ENCODE measurements at places on chromosomes 3 and 15. TPM values are rescaled to one million over a fixed set of nuclear protein-coding genes. Genes with fewer than 3 reads are reported as not detected.

Gene FETUB
- total RNA-seq, result not detected

- no peak for DNase-seq
These were observed 46.3 kb downstream of the GYG1 start for GRCh38 chr3:149037684-149038083.

- peak; percentile 61 for DNase-seq
These were observed 85.5 kb upstream of the FGF12 start for GRCh38 chr3:192812743-192813383.

Gene GOLGA8O
- total RNA-seq, result 0.51 TPM

GRCh38 chr3:40267937-40268724, 41.4 kb upstream of the EIF1B start:
- peak; percentile 18 for DNase-seq

DNA sequence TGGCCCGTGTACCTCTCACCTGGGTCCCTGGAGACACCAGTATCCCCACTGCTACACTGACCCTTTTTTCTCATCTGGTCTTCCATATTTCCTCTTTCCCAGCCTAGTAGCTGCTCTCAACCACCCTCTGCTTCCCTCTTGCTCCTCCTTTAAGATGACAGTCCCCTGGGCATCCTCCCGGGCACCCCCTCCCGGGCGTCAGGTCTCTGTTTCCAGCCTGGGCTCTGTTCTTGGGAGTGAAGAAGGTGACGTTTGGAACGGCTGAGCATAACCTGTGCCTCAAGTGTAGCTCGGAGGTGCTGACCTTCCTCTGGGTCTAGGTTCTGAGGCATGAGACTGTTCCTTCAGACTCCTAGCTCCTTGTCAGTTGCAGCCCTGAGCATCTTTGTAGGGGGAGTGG, 101.2 kb downstream of the VGLL4 start:
- no peak for DNase-seq

GRCh38 chr3:46356909-46357308, 3.0 kb downstream of the CCR2 start:
- no peak for DNase-seq

DNA sequence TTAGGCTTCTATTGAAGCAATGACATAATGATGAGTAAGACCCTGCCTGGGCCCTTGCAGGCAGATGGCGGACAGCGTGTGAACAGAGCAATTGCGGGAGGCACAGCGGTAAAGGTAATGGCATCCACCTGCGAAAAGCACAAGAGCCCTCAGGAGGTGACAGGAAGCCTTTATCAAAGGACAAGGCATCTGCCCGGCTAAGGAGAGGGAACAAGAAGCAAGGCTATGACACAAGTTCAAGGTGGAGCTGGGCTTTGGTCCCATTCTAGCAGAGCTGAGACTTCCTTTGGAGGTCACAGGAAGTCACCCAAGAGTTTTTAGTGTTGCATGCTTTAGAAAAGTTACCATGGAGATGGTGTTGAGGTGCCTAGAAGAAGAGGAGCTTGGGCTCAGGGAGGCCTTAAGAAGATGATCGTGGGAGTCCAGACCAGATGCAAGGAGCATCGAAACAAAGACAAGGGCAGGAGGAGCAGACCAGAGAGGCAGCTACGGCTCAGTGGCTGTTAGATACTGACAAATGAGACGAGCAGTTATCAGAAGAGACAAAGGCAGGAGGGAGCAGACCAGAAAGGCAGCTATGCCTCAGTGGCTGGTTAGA, 34.5 kb downstream of the OSBPL10 start:
- peak; percentile 33 for DNase-seq

Gene HTD2
- total RNA-seq, result 7.6 TPM

GRCh38 chr3:31878231-31878838, 102.7 kb downstream of the OSBPL10 start:
- no peak for DNase-seq

GRCh38 chr3:41819236-41819635, 142.7 kb downstream of the ULK4 start:
- no peak for DNase-seq

DNA sequence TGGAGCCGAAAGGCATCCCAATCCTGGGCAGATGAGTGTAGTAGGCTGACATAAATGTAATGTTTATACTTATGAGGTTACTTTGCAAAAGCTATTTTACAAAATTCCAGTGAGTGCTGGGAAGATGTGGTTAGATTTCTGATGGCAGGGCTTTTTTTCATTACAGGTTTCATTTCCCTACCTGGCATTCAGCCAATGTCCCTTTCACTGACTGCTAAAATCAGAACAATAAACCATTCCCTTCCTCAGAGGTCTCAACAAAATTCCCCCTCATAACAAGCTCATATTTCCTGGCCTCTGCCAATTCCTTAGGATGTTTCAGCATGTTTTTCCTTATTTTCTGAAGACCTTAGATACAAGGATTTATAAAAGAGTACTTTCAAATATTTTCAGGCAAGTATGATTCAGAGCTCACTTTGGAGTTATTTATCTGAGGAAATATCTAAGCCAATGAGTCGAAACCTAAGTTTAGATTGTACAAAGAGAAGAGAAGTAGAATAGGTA, 40.9 kb upstream of the CCDC80 start:
- DNase-seq, result no peak

GRCh38 chr15:38662033-38662802, 97.6 kb upstream of the RASGRP1 start:
- DNase-seq, result no peak

Gene SUSD5
- total RNA-seq, result not detected

DNA sequence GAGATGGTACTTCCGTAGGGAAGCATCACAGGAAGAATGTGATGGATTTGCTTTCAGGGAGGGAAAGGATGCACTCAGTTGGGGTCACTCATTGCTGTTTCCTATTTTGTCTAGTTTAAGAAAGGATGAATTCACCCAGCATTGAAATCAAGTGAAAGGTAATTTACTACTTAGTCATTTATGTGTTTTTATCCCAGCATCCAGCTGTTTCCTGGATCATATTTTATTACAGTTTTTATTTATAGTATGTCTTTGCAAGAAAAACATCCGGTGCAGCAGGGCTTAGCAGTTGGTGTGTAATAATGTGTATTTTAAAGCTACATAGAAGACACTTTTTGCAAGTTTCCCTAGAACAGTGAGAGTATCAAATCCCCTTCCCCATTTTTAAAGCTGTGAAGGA, 37.4 kb upstream of the GOLGA8B start:
- DNase-seq, result no peak

- no peak for DNase-seq
These were observed 1.9 kb upstream of the DLG1 start for GRCh38 chr3:197300361-197300760.

- DNase-seq, result no peak
These were observed 78.1 kb upstream of the RNF7 start for GRCh38 chr3:141659821-141660613.

GRCh38 chr3:18843188-18843587, 305.1 kb upstream of the KCNH8 start:
- no peak for DNase-seq

DNA sequence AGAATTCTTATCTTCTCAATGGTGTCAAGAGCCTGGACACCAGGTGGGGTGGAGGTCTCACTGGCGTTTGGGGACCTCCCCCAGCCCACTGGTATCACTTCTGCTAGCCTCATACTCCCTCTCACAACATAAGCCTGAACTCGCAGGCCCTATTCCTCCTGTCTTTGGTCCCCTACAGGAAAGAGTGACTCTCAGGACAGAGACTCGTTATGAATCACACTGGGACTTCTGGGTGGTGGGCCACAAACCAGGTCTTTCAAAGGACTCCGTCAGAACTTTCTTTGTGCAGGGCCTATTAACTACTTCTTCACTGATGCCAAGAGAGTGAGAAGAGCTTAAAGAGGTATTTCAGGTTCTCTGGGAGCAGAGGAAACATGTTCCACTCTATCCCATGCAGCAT, 100.4 kb downstream of the WDR76 start:
- DNase-seq, result no peak

DNA sequence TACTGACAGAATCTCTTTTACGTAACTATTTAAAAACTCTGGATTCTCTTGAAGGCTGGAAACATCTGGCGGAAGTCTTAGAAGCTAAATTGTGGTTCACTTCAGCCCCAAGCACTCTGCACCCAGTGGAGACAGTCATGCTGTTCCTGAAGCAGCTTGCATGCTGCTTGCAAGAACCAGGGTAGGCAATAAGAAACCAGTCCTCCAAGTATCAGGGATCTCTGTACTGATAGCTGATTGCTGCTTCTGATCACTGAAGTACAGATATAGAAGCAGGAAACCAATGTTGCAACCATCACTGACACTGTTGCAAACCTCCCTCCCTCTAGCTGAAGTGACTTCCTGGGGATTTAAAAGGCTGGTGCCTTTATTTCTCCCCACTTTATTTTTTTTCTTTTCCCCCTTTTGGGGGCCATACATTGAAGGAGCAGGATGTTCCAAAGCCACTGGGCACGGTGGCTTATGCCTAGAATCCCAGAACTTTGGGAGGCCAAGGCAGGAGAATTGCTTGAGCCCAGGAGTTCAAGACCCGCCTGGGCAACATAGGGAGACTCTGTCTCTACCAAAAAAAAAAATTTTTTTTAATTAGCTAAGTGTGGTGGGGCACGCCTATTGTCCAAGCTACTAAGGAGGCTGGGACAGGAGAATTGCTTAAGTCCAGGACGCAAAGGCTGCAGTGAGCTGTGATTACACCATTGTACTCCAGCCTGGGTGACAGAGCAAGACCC, 15.3 kb downstream of the SPCS1 start:
- no peak for DNase-seq

DNA sequence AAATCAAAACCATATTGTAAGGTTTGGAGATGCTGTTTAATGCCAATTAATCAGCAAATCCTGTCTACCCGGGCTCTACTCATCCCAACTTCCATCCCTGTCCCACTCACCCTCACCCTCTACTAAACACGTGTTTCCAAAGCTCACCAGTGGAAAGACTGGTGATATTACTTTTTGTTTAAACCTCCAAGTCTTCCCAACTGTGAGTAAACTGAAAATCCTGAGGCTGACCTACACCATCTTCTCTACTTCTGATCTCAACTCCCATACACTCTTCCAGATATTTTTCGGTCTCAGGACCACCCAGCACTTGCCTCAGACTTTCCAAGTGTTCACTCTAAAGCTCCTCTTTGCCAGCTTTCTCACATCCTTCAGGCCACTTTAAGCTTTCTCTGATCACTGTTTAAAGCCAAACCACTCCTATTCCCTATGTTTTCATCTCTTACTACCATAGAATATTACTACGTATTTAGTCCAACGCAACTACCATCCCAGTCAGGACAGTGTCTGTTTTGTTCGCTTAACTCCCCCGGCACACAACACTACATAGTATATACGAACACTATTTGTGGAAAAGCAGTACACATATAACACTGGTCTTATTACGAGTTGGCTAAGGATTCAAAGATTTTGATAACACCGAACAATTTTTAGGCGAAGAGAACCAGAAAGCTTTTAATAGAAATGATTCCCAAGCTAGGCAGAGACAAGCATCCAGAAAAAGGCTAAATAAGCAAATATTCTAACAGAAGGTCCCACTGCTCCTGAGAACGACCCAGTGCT, 684 bp downstream of the RPL4 start:
- DNase-seq, result no peak

Gene BLOC1S6
- total RNA-seq, result 48.6 TPM

DNA sequence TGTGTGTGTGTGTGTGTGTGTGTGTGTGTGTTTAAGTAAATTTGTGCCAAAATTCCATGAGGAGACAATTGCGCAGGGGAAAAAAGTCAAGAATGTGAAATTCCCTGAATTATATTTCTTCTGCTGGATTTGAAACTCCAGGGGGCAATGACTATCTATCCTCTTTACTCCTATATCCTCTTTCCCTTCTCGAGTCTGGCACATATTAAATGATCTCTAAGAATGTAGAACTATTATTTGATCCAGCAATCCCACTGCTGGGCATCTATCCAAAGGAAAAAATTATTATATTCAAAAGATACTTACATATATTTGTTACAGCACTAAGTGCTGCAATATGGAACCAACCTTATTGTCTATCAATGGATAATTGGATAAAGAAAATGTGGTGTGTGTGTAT, 350.1 kb upstream of the ADAMTS9 start:
- no peak for DNase-seq

DNA sequence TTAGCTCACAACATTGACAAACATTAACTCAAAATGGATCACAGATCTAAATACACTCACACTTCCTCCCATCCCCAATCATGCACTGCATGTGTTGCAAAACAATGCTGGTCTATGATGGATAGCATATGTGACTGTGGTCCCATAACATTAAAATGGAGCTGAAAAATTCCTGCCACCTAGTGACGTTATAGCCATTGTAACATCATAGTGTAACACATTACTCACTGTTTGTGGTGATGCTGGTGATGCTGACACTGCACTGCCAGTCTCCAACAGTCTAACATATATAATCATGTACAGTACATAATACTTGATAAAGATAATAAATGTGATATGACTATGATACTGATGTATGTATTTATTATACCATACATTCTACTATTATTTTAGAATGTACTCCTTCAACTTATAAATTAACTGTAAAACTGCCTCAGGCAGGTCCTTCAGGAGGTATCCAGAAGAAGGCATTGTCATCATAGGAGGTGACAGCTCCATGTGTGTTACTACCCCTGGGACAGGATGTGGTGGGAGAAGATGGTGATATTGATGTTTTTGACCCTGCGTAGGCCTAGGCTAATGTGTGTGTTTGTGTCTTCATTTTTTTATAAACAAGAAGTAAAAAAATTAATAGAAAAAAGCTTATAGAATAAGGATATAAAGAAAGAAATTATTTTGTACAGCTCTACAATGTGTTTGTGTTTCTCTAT, 41.3 kb downstream of the TXNRD3 start:
- no peak for DNase-seq

- peak; percentile 45 for DNase-seq
These were observed 89.2 kb downstream of the RBPMS2 start for GRCh38 chr15:64686130-64686735.

Gene COL6A5
- not detected for total RNA-seq

DNA sequence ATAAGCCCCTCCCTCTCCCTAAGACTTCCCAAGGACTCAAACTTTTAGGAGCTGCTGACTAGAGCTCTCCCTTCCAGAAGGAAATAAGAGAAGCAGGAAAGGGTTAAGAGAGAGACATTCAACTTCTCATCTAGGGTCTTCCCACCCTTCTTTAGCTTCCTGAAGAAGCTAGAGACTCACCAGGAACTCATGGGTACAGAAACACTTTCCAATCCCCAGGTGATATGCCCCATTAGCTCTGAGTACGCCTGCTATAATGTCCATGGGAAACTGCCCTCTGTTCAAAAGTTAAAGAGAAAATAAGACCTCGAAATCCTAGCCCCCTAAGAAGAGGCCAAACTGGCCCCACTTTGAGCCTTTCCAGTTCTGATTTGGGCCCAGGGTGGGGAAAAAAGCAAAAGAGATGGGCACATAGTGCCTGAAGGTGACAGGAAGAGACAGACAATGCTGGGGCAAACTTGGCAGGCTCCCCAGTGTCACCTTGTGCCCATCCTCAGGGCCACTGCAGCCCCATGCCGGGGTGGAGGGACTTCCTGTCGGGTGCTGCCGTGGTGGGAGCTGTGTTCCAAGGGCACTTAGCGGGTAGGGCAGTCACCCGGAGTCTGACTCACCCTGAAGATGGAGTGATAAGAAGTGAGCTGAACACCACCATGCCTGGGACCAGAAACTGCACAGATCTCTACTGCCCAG, 29.5 kb downstream of the CCDC12 start:
- peak; percentile 47 for DNase-seq

- DNase-seq, result no peak
These were observed 3.6 kb downstream of the SMC4 start for GRCh38 chr3:160403028-160403545.

Gene CDHR4
- not detected for total RNA-seq

- DNase-seq, result no peak
These were observed 84.5 kb upstream of the MEF2A start for GRCh38 chr15:99481113-99481950.

Gene QARS1
- 232 TPM for total RNA-seq

- no peak for DNase-seq
These were observed 134.6 kb downstream of the SLC25A26 start for GRCh38 chr3:66355394-66355793.

Measured in bronchial epithelial cell (primary cell).